ENCODE measurements at places on chromosomes 6 and 20.

GRCh38 chr6:80022803-80023202 is 18.4 kb downstream of the TTK start:
- DNase-seq = no peak

DNA sequence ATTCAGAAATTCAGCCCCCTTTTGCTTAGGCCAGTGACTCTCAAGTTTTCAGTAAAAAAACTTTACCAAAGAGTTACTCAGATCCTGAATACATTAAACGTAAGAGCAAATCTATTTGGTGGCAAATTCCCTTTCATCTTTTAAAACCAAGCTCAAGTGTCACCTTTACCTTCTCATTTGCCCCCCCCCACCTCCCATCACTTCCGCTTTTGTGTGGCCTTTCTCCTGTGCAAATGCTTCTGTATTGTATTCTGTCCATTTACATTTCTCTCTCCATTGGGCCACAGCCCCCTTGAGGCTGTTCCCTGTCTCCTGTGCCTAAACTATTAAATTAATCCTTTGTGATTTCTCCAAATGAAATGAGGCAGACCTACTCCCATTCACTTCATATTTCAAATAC is 1.9 kb downstream of the NOL7 start:
- no peak for DNase-seq

DNA sequence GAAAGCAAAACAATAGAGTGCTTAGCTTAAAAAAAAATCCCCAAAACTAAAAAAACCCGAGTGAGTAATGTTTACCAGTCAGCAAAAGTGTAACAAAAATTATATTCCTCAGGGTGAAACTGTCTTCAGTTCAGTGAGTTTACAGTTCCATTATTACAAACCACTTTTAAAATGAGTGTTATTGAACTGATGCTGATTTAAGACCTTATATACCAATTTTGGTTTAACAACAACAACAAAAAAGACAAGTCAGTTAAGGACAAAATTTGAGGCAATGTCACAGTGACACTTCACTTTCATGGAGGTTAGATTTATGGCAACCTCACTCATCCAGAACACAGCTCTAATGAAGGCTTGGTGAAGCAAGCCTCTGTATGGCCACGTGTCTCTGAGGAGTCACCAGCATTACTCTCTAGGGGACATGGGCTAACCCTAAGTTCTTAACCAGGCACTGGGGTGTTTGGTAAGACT is 630.8 kb downstream of the PHF3 start:
- DNase-seq = no peak

- DNase-seq = no peak
Measured at GRCh38 chr6:75609639-75610590, 8.2 kb downstream of the SENP6 start.

DNA sequence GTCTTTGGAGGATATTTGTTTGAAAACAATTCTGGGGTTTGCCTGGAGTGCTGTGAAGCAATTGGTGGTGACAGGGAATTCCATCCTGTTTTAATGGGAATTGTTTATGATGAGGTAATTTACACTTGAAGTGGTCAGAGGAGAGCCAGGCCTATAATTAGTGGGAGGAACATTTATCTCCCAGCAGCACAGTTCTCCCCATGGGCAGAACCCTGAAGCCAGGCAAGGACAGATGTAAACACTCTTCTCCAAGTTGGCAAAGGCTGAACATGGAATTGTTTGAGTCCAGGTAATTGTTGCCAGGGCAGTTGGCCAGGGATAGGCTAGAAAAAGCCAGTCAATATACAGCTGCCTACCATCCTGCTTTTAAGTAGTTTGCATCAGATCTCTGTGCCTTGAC is 789.7 kb downstream of the FRK start:
- DNase-seq = no peak

DNA sequence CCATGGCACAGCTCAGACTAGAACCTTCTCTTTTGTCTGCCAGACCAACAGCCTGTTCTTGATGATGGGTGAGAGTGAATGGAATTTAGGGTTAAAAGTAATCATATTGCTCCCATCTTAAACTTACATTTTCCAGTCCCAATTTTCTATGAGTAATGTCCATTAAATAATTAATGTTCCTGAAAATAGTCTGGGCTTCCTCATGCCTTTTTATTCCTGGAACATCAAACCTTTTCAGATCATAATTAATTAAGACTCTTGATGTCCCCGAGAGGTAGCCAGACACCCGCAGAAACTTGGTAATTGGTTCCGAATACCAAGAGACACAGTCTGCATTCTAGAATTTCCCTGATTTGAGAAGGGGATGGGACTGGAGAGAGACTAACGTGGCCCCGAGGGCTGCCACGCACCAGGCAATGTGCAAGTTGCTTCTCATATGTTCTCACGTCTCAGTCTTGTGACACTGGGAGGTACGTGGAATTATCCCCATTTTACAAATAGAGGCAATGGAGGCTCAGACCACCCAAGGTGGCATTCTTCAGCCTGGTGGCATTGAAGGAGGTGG is 78.6 kb upstream of the TOX2 start:
- no peak for DNase-seq

DNA sequence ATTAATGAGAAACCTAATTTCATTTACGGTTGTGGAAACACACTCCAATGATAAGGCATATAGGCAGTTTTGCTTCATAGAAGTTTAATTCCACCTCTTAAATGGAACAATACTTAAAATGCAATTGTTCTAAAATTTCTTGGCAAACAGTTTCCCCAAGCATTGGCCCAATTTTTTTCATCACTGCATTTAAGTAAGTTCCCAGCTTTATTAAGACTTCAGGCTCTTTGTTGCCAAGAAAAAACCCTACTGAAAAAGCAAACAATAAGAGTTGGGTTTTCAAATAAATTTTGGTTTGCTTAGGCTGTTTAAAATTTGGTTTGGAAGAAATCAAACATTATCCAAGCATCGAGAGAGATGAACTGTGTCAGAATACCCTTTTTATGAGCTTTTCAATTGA is 690.9 kb upstream of the NRSN1 start:
- no peak for DNase-seq

- DNase-seq = no peak
Measured at GRCh38 chr6:6884193-6884627, 223.6 kb upstream of the RREB1 start.

- no peak for DNase-seq
Measured at GRCh38 chr6:25965058-25965457, 2.5 kb downstream of the TRIM38 start.

DNA sequence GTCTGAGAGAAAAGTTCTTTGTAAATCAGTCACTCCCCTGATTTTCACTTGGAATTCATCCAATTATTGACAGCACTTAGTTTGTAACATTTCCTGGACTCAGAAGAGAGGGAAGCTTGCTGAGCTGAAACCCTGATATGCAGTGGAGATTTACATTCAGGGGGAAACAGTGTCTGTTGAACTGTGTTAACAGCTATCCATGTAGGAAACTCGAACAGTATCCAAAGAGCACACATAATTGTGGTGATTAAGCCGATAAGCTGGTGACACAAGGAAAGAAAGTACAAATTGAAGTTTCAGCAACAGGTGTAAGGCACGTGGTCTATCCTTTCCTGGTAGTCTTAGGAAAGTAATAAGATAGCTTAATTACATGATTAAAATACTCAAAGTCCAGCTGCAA is 78.1 kb upstream of the FLRT3 start:
- no peak for DNase-seq

DNA sequence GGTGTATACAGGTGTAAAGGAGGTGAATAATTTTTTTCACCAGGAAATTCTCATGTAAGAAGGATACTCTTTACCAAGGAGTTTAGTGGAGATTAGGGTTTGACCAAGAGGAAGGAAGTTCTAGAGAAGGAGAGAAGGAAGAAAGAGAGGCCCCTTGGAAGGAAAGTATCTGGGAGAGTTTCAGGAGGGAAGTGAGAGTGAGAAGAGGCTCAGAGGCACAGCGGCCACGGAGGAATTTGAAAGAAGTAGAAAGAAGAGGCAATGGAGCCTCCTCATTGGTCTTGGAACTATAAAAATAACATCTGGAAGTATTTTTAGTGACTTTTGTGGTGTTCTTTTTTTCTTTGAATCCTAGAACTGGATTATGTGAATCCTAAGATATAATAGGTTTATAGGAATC is 50.8 kb upstream of the MCUR1 start:
- DNase-seq = no peak

- DNase-seq = no peak
Measured at GRCh38 chr6:166596776-166597507, 10.5 kb upstream of the RAMACL start.

DNA sequence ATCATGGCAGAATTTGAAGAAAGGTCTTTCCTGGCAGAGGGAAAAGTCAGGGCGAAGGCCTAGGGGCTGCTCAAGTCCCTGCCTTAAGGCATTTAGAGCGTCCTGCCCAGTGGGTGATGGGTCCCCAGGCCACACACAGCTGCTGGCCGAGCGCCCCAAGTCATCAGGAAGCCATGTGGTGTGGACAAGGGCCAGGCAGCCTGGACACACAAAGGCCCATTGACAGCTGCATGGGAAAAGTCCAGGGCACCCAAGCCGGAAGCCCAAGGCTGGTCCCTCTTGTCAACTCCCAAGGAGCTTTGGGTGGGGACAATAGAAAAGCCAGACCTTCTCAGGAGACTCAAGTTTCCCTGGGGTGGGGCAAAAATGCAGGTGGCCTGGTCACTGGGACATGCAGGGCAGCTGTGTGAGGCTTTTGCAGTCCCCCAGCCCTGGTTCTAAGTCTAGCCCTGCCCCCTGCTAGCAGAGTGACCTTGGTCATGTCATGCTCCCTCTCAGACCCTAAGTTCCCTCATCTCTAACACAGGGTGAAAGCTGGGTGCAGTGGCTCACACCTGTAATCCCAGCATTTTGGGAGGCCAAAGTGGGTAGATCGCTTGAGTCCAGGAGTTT is 44.3 kb upstream of the PTGIS start:
- no peak for DNase-seq

DNA sequence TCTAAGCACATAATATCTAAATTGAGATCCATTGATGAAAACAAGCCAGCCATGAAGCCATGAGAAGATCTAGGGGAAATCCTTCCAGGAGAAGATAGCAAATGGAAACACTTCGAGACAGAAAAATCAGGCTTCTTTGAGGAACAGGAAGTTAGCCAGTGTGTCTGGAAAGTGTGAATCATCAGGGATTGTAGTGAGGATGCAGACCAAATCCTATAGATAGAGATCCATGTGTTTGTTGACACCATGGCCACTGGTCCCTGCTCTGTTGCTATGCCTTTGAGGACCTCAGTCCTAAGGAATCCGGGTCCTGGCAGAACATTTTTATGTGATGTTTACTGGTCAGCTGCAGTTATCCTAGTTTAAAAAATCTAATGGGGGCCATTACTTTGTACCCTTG is 6.6 kb upstream of the ELOVL2 start:
- DNase-seq = no peak

GRCh38 chr6:40907198-40907701 is 131.8 kb downstream of the UNC5CL start:
- no peak for DNase-seq

DNA sequence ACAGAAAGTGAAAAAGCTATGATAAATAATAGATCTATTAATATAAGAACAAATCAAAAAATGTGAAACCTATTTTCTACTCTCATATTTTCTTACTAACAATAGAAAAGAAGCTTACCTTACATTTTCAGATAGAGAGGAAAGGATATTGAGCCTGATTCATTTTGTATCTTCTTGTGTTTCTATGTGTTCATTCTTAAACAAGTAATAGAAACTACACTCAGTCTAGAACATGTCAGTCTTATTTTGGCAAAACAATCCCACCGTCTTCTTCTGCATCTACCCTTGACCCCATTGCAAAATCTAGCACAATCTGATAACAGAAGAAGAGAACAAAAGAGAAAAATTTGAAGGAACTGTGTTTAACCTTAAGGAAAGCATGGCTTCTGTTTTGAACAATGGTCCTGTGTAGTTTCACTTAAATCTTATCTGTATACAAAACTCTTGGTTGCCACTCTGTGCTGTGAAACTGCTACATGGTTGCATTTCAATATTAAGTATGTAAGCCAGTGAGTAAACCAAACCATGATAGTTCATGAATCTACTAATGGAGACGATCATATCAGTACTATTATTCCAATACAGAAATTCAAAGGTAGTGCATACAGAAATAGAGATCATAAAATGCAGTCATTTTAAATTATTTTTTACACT is 69.5 kb upstream of the LGSN start:
- no peak for DNase-seq

DNA sequence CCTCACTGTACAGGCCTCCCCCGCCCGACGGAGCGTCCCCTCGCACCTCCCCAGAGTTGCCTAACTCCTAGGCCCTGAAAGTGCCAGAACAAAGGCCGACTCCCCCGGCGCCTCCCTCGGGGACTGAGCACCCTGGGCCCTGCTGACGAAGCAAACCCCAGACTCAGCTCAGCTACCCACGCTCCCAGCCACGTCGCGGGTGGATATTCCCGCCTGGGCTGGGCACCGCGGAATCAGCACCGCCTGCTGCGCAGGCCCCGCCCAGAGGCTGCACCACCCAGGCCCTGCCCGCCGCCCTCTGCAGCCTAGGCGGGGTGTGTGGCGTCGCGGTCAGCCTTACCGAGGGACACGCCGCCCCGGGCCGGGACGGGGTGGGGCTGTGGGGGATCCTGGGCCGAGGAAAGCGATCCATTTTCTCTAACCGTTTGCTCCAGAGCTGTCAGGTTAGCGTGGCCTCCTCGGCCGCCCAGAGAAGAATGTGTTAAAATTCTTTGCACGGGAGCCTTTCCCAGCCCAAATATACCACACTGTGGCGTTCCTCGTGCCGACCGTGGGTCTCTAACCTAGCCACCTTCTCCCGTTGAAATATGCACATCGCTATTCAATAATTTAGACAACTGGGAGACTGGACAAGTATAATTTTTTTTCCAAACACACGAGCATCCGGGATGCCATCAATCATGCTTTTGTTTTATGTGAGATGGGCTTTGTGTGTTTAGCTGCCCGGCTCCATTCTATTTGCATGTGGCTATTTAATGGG is 31.4 kb downstream of the TFAP2A start:
- DNase-seq = no peak

DNA sequence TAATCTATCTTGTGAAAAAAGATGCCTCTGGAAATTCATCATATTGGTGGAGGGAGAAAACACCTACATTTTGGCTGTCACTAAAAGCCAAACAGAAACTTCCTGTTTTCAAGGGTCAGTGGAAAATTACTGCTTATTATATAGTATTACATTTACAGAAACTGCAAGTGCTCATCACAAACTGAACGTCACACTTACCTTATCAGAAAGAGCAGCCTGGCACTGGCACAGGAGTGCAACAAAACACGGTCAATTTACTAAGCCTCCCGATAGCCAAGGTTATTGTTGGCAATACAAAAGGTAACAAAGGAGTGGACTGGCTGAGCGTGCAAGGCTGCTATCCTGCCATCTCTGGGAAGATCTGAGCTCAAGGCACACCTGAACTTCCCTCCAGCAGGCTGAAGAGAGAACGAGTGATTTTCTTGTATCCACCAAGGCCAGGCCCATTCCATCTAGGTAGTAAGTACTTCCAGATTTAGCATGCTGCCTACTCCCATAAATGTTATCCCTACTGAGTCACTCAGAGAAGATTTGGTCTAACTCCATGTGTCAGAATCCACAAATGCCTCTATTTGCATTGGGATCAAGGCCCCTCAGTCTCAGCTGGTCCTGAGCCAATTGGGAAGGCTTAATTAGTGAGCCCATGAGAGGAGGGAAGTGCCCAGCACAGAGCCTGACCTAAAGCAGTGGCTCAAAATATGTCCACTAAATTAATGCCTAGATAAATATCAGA is 399.8 kb downstream of the BTBD9 start:
- no peak for DNase-seq

GRCh38 chr20:1245578-1245977 is 19.7 kb downstream of the RAD21L1 start:
- DNase-seq = no peak

Data from T-helper 1 cell (primary cell).